ENCODE measurements at places on chromosomes 12 and 14.

DNA sequence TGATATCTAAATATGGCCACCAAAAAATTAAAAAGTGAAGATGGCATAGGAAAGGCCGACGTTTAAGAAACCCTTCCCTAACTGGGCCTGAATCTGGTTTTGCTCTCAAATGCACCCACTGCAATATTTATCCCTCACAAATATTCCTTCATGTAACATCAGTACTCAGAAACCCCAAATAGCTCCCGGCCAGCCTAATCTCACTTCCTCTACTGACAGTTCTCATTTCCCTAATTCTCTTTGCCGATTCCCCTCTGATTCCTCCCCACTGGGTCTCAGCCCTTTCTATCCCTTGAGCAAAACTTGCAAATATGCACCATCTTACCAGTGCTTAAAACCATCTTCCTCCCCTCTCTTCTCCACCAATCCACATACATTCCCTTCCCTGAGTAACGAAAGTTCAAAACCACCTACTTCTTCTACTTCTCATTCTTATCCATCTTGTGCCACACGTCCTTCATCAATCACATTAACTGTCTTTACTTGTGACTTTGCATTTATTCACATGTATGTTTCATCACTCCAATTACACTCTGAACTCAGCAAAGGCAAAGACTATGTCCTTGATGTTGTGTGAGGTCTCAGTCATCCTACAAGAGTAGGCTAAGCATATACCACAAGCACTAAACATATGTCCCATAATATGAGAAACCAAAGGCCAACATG lies 23.1 kb downstream of the KCNK10 start:
- DNase-seq: no peak

GRCh38 chr12:115411121-115411520 lies 727.1 kb upstream of the TBX3 start:
- no peak for DNase-seq

GRCh38 chr12:93745286-93745685 lies 68.1 kb downstream of the CRADD start:
- no peak for DNase-seq

- DNase-seq: no peak
Measured at GRCh38 chr12:63154560-63154959, 3.6 kb upstream of the AVPR1A start.

GRCh38 chr12:63006536-63006935 lies 71.6 kb upstream of the PPM1H start:
- DNase-seq: no peak

DNA sequence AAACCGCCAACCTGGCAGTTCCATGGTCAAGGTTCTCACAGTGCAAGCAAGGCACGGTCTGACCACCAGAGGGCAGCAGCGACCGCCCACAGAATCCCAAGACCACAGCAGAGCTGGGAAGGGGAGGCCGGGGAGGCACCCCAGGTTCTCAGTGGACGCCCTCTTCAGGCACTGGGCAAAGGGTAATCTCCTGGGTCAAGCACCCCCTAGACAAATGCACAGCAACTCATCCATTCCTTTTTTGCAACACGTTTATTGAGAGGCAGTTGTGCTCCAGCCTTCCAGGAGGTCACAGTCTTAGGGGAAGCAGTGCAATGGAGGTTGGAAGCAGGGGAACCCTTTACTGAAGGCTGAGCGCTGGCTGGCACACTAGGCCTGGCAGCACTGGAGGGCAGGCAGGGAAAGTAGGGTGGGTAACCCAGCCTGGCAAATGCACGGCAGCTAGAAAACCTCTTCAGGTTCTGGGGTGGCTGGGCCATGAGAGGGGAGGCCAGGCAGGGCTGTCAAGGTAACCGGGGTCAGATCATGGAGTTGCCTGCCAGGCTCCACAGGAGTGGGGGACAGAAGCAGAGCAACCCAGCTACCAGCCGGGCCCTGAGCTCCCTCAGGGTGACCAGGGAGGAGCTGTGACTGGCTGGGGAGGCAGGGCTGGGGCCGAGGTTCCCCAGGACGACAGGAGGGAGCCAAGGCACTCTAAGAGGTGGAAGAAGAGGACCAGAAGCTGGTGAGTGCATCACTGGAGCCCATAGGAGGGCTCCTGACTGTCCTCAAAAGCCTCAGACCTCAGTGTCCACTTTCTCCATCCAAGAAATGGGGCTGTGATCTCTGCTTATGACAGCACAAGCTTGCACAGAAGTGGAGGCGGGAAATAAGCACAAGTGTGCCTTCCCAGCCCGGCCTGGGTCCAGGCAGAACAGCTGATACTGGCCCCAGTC lies 1.8 kb upstream of the RHOF start:
- peak; percentile 85 for DNase-seq

DNA sequence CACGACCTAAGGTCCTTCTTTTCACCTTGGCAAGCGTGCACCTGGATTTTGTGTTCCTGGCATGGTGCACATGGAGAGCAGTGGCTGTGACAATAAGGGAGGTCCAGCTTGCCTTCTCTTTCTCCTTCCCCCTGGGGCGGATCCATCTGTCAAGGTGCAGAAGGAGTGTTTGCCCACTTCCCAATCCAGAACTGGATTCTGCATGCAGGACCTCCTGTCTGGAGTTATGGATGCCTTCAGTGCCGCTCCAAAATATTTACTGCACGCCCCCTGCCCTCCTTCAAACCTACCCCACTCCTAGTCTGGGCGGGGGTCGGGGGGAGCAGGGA lies 192.7 kb downstream of the DPF3 start:
- no peak for DNase-seq

- DNase-seq: no peak
Measured at GRCh38 chr12:94762259-94762942, 112.0 kb upstream of the TMCC3 start.

DNA sequence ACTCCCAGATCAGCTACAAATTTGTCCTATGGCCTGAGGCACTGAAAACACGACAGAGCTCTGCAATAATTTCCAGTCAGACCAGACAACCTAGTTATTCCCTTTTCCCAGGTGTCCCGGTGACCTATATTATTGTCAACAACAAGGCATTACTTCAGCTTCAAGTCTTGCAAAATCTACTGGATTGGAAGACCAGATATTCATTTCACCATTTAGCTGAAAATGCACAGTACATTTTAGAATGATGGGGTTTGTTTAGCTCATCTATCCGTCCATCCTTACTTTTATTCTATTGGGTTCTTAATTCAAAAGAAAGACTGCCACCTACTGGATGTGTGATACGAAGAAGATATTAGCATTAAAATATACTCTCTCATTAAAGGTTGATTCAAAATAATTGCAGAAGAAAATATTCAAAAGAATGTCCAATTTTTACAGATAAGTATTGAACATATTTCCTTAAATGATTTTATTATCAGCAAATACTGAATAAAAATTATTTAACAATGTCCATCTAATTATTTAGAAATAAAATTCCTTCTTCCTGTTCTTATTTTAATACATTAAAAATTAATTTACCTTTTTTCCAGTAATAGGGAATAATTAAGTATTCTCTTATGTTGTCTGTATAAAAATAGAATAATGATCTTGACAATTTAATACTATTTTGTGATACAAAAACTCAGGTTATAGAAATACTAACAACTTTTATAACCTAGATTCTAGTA lies 244.9 kb upstream of the LRIG3 start:
- DNase-seq: no peak

DNA sequence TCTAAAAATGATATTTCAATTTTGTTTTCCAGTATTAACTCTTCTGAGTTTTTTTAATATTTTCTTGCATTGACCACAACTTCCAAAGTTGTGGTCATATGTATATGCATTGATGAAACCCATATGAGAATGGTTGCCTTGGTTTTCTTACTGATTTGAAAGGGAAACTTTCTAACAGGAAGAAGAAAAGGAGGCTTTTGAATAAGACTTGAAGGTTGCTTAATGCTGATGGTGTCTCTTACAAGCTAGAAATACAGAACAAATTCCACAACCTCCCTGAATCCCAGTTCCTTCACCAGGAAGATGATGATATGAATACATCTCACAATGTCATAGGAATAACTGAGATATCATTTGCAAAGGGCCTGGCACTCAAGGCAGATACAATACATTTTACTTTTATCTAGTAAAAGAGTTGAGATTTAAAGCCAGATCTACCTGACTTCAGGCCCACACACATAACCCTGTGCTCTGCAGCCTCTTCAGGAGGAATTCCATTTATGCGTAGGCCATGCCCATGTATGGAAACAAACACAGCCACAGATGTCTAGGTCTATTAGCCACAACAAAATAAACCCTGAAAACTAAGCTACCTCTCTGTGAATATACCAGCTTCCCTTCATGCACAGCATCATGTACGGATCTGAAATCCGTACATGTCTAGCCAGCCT lies 165.4 kb upstream of the PLEKHG7 start:
- no peak for DNase-seq

DNA sequence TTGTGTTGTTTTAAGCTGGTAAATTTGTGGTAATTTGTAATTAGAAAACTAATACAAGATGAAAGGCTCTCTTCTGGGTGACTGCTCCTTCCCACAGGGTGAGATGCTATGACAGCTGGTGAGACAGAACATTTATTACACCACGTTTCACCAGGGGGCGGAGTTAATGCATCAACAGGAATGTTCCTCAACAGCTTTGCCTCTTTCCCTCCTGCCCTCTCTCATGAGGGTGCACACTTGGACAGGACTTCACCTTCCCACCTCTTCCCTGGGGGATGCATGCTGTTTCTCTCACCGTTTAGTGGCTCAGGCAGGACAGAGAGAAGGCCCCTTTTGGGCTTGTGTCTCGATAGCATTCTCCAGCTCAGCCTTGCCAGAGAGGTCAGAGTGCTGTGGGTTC lies 13.4 kb upstream of the PPP1R1A start:
- no peak for DNase-seq

GRCh38 chr12:21614506-21614905 lies 9.9 kb upstream of the GYS2 start:
- DNase-seq: no peak

GRCh38 chr12:111353603-111354295 lies 15.1 kb downstream of the PHETA1 start:
- no peak for DNase-seq

GRCh38 chr14:89248411-89249064 lies 168.5 kb downstream of the FOXN3 start:
- no peak for DNase-seq

DNA sequence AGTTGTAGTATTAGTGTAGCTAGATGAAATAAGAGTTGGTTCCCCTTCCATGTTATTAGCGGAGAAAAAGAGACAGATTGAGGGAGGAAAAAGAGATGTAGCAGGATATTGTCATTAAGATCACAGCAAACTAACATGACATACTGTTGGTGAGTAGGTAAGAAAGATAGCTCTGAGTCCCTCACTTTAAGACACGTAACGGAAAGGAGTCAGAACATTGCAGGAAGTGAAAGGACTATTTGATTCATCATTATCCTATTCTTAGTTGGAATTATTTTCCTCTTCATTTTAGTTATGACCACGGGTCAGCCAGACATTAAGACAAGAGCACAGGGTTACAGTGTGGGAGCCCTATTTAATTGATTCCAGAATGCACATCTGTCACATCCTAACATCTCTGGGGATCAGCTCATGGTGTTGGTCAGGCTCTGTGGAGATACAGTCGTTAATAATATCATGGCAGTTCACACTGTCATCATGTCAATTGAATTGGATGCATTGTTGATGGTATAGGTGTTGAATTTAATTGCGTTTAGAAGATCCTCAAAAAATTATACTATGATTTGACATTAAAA lies 55.0 kb downstream of the TMX1 start:
- no peak for DNase-seq

GRCh38 chr14:34107441-34107840 lies 156.6 kb upstream of the EGLN3 start:
- no peak for DNase-seq

DNA sequence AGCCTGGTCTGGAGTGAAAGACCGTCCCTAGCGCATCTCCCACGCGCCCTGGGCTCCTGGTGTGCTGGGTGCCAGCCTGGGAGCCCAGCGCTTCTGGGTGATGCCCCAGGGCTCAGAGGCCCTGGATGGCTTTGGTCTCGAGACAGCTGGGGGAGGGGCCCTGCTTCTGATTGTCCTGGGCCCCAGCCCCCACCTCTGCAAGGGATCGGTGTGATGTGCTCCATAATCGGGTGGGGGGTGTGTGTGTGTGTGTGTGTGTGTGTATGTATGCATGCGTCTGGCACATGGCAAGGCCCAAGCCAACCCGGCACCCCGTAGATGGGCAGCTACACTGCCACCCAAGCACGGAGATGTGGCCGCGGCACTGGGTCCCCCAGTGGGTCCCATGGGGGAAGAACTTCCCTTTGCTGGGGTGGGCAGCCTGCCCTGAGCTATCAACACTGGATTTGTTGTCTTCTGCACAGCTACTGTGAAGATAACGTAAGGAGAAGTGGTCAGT lies 3.1 kb downstream of the ZBTB42 start:
- no peak for DNase-seq

DNA sequence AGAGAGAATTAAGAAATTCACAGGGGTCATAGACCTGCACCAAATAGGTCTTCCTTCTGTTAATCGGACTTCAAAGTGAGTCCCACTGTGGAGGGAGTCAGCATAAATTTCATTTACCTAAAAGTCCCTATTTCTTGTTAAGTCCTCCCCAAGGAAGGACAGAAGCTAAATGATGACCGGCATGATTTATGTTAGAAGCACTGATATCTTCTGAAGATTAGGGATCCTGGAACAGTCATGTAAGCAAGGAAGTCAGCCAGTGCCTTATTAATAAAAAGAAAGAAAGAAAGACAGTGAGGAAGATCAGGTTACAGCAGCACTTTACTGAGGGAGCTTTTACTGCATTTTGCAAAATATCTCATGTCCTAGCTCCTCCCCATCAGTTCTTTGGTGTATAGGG lies 287.5 kb downstream of the FOXG1 start:
- DNase-seq: no peak

DNA sequence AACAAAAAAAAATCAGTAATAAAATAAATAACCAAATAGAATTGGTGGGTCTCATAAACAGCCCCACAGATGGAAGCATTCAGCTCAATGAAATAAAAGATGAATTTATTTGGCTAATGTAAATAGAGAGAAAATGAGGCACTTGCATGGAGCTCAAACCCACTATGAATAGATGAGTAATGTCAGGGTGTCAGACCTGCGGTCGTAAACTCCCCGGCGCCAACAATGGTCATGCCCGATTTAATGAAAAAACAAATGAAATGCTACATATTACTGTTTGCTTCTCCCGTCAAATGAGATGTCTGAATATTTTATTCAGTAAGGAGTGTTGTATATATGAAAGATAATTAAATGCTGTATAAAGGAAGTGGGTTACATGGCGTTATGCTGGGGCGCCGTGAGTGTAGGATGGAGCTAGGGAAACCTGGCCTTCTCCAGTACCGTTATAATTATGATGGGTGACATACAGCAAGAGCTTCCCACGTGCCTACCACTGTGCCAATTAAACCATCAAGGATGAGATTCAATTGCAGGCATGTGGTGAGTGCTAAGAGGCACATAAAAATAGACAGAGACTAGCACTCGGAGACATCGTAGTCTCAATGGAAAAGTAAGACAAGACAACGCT lies 648.1 kb downstream of the BCL11B start:
- no peak for DNase-seq

GRCh38 chr12:46071335-46071734 lies 81.0 kb upstream of the SCAF11 start:
- no peak for DNase-seq

GRCh38 chr14:73746520-73747378 lies 32.6 kb upstream of the PNMA1 start:
- DNase-seq: no peak

GRCh38 chr12:111310076-111310870 lies 58.6 kb downstream of the PHETA1 start:
- no peak for DNase-seq

- DNase-seq: no peak
Measured at GRCh38 chr14:91493169-91493568, 16.9 kb downstream of the PPP4R3A start.

- DNase-seq: no peak
Measured at GRCh38 chr12:131894981-131895639, 688 bp downstream of the ULK1 start.

GRCh38 chr12:71142016-71142415 lies 15.8 kb downstream of the TSPAN8 start:
- DNase-seq: no peak
